Hematopoietic multipotent progenitor cell treated with erythropoietin and hydrocortisone succinate and interleukin-3 and kit ligand, for 6 days (in vitro differentiated cells): ENCODE measurements at places on chromosomes 12 and 14.

- DNase-seq, result no peak
These were observed 183.6 kb downstream of the ERC1 start for GRCh38 chr12:1174659-1175058.

DNA sequence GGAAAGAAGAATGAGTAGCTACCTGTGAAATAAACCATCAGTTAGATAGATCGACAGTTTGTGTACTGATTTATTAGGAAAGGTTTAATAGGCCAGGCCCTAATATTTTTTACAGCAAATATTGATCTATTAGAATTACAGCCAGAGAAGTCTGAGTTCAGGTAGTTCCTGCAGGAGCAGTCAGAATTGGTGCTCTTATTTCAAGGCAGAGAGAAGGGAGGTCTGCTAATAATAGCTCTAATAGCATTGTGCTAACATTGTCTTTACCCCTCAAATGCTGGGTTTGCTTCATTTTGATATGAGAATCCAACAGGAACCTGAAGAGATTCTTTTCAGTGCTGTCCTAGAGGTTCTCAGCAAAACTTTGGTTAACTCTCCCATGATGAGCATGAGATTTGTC is 343.8 kb upstream of the NAV3 start:
- DNase-seq, result no peak

GRCh38 chr12:19120795-19121194 is 8.7 kb upstream of the PLEKHA5 start:
- DNase-seq, result no peak

GRCh38 chr14:69768873-69769272 is 1.9 kb downstream of the SRSF5 start:
- DNase-seq, result no peak

DNA sequence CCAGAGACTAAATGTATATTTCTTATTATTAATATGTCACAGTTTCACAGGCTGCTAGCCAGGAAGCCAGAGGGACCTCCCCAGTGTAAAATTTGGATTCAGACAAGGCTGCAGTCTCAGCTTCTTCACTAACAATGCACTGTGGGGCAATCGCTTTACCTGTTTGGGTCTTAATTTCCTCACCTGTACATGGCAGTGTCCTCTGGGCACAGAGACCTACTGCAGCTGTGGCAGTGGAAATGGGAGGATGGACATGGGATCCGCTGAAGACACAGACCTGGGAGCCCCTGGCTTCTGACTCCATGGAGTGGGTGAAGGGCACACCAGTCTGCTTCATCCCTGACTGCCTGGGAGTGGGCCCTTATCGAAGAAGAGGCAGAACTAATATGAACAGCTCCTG is 6.9 kb upstream of the SERPINA5 start:
- DNase-seq, result no peak

DNA sequence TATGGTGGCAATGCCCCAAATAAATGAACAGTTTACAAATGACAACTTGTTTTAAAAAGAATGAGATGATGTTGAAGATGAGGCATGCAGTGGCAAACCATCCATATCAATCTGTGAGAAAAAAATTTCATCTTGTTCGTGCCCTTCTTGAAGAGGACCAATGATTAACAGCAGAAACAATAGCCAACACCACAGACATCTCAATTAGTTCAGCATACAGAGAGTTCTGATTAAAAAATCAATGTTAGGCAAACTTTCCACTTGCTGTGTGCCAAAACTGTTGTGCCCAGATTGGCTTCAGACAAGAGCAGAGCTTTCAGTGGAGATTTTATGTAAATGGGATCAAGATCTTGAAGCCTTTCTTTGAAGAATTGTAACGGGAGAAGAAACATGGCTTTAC is 329.9 kb downstream of the BMP4 start:
- DNase-seq, result no peak

DNA sequence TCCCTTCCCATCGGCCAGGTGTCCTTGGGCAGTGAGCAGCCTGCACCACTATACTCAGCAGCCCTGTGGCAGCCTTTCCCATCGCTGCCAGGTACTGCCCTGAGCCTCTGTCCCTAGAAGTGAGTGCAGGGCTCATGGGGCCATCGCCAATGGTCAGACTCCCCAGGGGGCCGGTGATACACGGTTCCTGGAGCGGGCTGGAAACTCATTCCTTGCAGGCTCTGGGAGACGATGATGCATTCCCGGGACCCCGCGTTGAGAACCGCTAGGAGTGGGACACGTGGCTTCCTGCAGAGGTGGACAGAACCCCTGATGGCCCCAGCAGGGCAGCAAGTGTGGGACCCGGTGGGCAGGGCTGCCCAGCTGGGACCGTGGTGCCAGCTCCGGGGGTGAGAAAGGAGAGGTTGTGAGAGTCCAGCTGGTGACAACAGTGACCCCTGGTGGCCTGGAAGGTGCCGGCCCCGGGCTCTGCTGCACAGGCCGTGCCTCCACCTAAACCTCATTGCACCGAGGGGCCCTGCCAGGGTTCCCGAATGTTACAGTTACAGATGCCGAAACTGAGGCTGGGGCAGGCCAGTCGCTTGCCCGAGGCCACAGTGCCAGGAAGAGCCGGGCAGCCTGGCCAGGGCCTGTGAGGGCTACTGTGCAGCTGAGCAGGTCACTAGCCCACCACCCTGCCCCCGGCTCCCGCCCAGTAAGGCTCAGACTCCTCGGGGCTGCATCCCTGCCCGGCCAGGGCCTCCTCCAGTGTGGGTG is 33.8 kb downstream of the FBRSL1 start:
- peak; percentile 81 for DNase-seq

DNA sequence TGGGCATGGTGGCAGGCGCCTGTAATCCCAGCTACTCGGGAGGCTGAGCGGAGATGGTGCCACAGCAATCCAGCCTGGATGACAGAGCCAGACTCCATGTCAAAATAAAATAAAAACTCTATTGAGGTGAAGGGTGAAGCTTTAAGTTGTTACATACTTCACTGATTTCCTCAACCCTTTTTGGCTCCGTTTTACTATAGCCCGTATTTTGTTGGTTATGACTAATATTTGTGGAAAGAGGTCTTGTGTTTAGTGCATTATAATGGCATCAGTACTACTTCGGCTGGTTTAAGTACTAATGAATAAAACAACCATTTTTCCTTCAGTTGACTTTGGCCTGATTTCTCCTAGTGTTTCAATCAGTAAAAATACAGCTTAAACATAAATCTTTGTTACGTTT is 27.0 kb upstream of the SLC2A14 start:
- DNase-seq, result no peak

- no peak for DNase-seq
These were observed 106.0 kb downstream of the RPS29 start for GRCh38 chr14:49480053-49480760.

DNA sequence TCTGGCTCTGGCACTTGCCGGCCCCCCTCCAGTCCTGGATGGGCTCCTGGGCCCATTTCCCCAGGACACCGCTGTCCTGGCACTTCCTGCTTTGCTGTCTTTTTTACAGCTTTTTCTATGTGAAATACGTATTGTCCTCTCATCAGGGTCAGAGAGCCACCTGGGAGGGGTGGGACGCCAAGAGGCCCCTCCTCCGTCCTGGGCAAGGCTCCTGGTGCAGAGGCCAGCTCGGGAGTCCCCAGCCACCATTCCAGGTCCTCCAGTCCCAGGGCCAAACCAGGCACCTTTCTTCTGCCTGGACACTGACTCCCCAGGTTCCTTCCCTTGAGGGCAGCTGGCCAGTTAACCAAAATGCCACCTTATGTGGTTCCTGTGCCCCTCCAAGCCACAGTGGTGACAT is 22.8 kb downstream of the ARL6IP4 start:
- no peak for DNase-seq

GRCh38 chr12:50537538-50537919 is 32.7 kb downstream of the DIP2B start:
- no peak for DNase-seq

DNA sequence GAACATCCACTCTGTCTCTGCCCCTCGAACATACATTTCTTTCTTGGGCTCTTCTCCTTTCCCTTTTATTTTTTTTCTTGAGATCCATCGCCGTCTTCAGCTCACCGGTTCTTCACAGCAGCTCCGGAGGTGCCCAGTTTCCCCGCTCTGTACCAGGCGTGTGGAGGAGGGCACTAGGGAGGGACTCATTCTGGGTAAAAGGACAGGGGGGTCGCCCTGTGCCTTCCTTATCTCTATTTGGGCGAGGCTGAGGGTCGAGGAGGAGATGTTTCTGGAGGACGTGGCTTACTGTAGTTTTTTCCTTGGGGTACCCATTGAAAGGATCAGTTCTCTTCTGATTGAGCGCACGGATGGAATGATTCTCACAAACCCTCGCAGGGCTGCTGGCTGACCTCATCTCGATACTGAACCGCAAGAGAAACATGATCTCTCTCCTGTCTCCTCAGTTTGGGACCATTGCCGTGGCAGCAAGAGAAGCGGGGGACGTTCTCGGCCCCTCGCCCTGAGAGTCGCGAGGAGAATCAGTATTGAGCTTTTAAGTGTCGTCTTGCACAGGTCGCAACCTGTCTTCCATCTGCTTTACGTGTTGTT is 386 bp downstream of the LIN52 start:
- peak; percentile 55 for DNase-seq

GRCh38 chr12:93290391-93290790 is 87.3 kb upstream of the NUDT4 start:
- DNase-seq, result no peak

DNA sequence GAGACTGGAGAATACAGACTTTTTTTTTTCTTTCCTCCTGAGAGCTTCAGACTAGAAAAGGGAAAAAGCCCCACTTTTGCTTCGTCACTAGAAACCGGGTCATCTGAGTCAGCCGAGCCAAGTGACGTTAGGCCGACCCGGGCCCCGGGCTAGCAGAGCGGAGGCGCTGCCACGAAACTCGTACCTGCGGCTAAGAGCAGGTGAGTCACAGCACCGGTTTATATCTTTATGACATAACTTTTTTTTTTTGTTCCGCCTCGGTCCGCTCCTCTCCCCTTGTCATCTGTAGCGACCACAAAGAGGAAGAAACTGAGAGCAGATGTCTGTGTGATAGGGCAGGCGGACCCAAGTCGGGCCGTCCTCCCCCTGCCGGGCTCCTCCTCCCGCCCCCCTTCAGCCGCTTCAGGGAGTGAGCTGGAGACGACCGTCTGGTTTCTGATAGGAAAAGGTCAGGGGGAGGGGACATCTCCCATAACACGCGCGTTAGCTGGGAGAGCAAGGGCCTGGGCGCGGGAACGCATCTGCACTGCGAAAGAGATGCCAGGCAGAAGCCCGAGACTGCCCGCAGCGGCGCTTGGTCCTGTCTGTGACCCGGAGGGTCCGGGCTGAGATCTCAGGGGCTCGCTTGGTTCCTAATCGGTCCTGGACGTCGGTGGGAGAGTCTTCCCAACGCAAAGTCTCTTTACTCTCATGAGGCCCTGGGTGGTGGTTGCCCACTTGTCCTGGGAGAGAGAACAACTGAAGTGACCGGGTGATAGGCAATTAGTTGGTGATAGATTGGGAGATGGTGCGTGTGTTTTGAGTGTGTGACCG is 586 bp downstream of the TTC6 start:
- peak; percentile 53 for DNase-seq

DNA sequence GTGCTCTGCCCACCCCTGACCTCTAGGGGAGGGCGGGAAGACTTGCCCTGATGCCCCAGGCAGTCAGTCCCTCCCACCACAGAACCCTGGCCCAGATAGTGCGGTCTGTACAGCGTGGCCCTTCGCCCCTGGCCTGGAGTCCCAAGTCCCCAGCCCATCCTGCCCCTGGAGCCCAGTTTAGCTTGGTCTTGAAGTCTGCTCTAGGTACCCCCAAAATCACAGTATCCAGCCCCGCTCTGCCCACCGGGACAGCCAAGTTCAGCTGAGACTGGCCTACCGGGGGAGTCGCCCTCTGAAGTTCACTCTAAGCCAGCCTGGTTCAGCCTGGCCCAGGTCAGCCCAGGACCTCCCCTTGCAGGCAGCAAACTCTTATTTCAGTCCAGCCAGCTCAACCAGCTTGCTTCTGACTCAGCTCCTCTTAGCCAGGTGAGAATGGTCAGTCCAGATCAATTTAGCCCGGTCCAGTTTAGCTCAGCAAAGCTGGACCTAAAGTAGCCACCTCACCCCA is 75.9 kb downstream of the TMEM121 start:
- no peak for DNase-seq
